ENCODE measurements at places on chromosomes 5 and 9.
A peak's percentile ranks its signal among the peaks of the same experiment; 100 is the strongest.

GRCh38 chr5:172762214-172763119 is 8.5 kb downstream of the DUSP1 start:
- no peak for DNase-seq

- no peak for DNase-seq
Measured at GRCh38 chr5:115531787-115532367, 12.7 kb downstream of the FEM1C start.

DNA sequence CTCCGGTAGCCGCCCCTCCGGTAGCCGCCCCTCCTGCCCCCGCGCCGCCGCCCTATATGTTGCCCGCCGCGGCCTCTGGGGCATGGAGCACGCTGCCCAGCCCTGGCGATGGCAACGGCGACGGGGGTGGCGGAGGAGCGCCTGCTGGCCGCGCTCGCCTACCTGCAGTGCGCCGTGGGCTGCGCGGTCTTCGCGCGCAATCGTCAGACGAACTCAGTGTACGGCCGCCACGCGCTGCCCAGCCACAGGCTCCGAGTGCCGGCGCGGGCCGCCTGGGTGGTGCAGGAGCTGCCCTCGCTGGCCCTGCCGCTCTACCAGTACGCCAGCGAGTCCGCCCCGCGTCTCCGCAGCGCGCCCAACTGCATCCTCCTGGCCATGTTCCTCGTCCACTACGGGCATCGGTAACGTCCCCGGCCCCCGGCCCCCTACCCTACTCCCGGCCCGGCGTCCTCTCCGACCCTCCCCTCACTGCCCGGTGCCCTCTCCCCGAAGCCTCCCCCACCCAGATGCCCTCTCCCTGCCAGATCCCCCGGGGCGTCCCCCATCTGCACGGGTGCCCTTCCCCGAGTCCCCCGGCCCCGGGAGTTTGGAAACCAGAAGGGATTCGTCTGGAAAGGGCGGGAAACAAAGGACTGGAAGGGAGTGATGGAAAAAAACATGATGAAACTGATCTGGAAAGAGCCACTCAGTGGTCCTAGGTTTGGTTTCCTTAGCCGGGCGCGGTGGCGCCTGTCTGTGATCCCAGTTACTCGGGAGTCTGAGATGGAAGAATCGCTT is 417 bp downstream of the SRD5A1 start:
- DNase-seq = no peak

DNA sequence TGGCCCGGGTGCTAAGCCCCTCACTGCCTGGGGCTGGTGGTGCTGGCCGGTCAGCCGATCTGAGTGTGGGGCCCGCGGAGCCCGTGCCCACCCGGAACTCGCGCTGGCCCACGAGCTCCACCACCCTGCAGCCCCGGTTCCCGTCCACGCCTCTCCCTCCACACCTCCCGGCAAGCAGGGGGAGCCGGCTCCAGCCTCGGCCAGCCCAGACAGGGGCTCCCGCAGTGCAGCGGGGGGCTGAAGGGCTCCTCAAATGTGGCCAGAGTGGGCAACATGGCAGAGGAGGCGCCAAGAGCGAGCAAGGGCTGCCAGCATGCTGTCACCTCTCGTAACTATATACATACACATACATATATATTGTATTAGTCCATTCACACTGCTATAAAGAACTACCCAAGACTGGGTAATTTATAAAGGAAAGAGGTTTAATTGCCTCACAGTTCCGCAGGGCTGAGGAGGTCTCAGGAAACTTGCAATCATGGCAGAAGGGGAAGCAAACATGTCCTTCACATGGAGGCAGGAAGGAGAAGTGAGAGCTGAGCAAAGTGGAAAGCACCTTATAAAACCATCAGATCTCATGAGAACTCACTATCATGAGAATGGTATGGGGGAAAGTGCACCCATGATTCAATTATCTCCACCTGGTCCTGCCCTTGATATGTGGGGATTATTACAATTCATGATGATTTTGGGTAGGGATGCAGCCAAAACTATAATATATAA is 56.8 kb downstream of the LIX1 start:
- DNase-seq = no peak

DNA sequence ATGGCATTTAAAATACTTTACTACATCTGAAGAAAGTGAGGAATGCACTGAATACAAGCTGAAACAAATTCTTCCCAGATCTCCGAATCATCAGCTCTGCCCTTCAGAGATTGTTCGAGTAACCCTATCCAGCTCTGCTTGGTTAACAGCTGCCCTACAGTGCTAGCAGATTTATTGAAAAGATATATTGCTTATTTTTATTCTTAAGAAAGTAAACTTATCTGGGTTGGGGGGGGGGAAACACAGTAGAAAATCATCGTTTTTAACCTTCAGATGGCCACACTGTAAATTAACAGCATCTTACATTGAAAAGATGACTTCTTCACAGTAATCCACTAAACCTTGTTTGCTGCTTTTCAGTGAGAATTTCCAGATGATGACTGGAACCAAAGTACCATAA is 210.8 kb downstream of the NFIB start:
- DNase-seq = no peak

DNA sequence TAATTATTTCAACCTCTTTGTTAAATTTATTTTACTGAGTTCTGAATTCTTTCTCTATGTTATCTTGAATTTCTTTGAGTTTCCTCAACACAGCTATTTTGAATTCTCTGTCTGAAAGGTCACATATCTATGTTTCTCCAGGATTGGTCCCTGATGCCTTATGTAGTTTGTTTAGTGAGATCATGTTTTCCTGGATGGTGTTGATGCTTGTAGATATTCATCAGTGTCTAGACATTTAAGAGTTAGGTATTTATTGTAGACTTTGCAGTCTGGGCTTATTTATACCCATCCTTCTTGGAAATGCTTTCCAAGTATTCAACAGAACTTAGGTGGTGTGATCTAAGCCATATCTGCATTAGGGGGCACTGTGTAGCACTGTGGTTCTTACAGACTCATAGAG is 70.2 kb upstream of the SLC27A6 start:
- DNase-seq = no peak

- DNase-seq = no peak
Measured at GRCh38 chr9:104319198-104319597, 184.9 kb upstream of the OR13F1 start.

DNA sequence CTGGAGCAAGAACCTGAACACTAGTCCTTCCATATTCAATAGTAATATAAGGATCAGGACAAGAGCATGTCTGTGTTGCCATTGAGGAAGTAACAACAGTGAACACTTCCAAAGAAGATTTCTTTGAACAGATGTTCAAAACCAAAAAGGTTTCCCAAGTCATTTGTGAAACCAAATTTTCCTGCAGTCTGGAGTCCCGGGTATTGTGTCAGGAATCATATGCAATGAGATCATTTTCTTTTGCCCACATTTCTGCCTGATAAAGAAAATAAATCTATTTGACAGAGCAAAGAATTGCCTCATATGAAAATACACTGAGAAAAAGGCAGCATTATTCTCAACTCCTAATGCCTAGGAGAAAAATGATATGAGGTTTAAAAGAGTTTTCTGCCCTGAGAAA is 151.7 kb downstream of the SNX18 start:
- DNase-seq = no peak

DNA sequence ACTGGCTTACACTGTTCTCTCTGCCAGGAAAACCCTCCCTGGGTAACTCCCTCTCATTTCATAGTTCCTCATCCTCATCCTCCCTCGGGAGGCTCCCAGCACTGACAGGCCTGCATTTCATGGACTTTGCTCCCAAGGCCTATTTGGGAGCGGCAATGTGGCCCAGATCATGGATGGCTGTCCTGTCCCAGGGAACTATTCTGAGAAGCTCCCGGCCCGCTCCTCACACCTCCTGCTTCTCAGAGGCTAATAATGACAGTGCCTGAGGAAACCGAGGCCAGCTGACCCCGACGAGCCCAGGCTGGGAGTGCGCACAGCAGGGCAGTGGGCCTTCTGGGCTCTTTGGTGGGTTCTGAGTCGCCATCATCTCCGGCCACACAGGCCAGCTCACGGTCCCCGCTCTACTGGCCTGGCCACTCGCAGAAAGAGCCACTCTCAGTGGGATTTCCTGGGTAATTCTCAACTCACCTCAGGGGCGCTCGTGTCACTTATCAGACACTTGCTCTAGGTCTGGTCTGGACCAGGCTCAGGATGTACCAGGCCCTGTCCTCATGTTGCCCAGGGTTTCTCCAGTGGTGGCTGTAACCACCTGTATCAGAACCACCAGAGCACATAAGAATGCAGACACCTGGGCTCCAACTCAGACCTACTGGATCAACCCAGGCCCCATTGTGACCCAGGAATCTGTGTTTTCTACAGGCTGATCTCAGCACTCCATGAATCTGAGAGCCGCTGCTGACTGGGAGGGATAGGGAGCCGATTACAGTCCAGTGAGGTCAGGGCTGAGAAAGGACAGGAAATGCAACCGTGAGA is 2.0 kb upstream of the DOLPP1 start:
- DNase-seq = no peak

- no peak for DNase-seq
Measured at GRCh38 chr5:60494635-60495034, 205.3 kb downstream of the DEPDC1B start.

DNA sequence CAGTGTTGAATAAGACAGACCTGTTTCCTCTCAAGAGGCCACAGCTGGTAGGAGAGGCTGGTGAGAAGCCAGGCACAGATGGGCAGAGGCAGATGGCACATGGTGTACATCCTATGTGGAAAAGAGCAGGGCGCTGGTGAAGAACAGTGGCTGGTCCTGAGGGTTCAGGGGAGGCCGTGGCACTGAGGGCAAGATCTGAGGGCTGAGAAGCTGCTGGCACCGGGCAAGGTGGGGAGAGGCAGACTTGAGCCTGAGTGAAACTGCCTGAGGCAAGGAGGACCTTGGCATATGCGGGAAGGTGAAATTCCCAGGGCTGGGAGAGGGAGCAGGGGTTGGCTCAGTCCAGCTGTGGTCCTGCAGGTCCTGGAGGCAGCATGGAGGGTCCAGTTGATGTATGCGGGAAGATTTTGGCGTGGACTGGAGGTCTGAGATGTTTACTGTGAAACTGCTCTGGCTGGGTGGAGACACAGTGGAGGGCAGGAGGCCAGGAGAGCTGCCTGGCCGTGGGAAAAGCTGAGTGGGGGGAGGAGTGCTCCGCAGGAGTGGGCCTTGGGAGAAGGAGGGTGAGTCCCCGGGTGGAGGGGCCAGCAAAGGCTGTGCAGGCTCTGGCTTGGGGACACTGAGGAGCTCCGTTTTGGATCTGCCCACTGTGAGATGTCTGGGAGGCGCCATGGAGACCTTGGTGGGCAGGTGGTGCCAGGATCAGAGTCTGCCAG is 2.6 kb downstream of the MAN1B1 start:
- no peak for DNase-seq

- DNase-seq = no peak
Measured at GRCh38 chr9:77999231-77999631, 32.4 kb downstream of the GNAQ start.

- DNase-seq = peak; percentile 22
Measured at GRCh38 chr9:133517711-133518110, 7.0 kb downstream of the MYMK start.

- DNase-seq = no peak
Measured at GRCh38 chr5:108531367-108532128, 149.7 kb upstream of the FBXL17 start.

All from psoas muscle (tissue), 8 donors.